ENCODE measurements at places on chromosomes 3 and 15.

- no peak for DNase-seq
These were observed 17.6 kb upstream of the MUSTN1 start for GRCh38 chr3:52852419-52852818.

DNA sequence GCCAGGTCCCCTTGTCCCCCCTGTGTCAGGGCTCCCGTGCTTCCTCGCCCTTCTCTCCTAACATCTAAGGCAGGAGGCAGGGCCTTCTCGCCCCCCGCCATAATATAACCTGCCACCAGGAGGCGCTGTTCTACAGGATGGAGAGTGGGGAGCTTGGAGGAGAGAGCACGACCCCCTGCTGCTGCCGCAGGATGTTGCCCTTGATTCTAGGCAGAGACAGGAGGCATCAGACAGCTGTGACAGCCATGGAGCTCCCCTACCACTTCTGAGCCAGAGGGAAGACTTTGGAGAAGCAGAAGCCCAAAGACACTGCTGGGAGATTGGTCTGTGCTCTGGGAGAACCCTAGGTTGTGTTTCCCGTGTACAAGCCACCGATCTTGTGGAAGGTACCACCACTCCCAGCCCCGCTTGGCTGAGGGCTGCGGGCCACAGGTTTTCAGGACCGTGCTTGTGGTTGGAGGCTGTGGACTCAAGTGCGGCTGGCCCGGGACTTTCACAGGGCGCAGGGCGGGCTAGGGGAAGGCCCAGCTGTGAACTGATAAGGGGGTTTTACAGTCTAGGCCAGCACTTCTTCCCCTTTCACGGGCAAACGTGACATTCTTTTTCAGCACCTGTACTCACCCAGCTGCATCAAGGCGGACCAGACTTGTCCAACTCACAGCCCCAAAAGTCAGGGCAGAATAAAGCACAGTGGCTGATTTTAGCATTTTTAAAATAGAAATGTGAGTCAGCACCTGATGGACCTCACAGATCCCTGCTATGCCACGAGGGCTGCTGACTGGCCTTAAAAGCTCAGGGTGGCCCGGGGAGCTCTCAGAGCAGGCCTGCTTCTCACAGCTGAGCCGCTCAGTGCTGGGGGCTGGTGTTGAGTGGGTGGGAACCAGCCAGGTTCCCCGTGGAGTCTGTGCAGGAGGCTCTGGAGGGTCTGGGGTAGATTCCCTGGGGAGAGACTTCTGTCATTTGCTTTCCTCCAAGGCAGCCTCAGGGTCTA is 2.6 kb upstream of the TIGIT start:
- DNase-seq: no peak

DNA sequence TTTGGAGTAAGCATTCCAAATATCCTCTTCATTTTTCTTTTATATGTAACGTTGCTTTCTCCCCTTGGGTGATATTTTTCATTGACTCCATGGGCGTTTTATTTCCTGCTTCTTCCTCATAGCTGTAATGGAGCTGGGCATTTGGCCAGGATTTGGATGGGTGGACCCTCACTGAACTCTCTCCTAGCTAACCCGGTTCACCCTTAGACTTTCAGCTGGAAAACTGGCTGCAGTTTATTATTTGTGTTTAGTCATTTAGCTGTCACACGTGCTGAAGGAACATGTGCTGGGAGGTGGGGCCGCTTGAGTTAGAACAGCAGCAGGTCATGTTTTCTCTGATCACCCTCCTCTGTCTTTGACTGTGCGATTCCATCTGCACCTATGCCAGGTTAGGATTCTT is 407.6 kb downstream of the ZIC1 start:
- DNase-seq: no peak

- DNase-seq: peak; percentile 16
These were observed 120.0 kb upstream of the CTDSPL start for GRCh38 chr3:37741644-37742043.

DNA sequence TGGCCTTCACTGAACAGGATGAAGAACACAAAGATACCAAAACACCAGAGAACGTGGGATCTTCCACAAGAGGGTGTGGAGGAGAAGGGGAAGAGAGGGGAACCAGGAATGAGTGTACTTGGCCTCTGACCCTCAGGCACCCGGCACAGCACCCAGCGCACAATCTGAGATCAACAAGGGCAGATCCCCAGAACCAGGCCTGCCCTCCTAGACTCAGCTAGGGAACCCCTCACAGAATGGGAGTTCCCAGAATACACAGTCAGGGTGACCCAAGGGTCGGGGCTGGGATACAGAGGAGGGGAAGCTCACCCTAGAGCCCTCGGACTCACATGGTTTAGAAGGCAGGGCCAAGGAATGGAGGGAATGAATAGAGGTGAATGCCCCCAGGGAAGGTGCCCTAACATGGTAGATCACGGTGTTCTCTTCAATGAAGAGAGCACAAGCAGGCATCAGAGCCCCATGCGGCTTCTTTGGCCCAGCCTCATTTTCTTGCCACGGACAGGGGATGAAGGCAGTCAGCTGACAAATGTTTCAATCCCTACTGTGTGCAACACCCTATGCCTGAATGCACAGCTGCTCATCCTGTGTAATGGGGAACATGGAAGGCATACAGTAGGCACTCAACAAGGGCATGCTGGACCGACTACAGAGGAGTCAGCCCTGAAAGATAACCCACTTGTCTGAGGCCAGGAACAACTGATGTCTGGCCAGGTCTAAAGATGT is 13.1 kb downstream of the BMF start:
- DNase-seq: no peak

GRCh38 chr3:4759689-4760312 is 219.4 kb upstream of the BHLHE40 start:
- DNase-seq: no peak

- no peak for DNase-seq
These were observed 14.5 kb upstream of the CCR1 start for GRCh38 chr3:46222435-46223161.

GRCh38 chr3:34056951-34057390 is 258.5 kb downstream of the PDCD6IP start:
- no peak for DNase-seq

All from hypothalamus (tissue), 51 donors.